ENCODE measurements at places on chromosomes 16 and 17.

DNA sequence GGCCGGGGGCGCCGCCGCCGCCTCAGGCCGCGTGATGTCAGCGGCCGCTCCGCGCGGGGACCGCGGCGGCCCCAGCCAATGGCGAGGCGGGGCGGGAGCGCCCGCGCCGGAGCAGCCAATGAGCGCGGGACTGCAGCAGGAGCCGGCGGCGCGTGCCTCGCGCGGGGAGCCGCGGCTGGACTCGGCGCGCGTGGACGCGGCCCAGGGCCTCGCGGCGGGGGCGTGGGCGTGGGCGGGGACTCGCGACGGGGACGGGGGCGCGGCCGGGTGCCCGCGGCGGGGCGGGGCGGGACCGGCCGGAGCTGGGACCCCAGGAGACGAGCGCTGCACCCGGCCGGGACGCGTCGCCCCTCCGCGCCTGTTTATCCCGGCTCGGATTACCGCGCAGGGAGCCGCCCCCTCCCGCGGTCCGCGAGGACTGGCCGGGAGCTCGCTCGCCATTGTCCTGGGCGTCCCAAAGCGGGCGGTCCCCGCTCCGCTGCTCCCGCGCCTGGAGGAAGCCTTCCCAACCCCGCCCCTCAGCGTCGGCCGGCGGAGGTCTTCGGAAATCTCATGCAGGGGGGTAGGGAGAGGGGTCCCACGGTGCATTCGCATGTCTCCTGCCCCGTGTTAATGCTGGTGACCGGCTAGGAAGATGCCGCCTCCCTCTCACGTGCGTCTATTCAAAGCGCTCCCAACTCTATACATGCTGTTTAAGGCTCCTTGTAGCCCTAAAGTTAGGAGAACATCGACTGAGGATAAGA lies at the start of gene RNF157:
Gene RNF157 (minus strand): TSS at position 33 of the 743 bp plus-strand sequence. CDS start 253 bp downstream, outside the sequence.
- peak; percentile 42 for DNase-seq

DNA sequence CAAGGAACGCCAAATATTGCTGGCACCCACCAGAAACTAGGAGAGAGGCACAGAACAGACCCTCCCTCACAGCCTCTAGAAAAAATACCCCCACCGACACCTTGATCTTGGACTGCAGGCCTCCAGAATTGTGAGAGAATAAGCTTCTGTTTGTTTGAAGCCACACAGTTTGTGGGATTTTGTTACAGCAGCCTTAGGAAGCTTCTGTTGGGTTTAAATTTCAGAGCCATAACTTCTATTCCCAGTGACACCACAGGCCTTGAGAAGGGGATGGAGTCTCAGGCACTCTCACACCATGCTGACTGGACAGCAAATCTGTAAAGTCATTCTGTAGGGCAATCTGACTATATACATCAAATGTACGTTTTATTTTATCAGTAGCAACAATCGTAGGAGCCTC lies 38.6 kb downstream of the RNF112 start:
- DNase-seq, result no peak

- no peak for DNase-seq
Measured at GRCh38 chr16:6957681-6958080, 375.0 kb upstream of the RBFOX1 start.

- DNase-seq, result no peak
Measured at GRCh38 chr17:3956327-3956957, 7.8 kb downstream of the ATP2A3 start.

- DNase-seq, result no peak
Measured at GRCh38 chr17:30267625-30268024, 24.1 kb downstream of the BLMH start.

DNA sequence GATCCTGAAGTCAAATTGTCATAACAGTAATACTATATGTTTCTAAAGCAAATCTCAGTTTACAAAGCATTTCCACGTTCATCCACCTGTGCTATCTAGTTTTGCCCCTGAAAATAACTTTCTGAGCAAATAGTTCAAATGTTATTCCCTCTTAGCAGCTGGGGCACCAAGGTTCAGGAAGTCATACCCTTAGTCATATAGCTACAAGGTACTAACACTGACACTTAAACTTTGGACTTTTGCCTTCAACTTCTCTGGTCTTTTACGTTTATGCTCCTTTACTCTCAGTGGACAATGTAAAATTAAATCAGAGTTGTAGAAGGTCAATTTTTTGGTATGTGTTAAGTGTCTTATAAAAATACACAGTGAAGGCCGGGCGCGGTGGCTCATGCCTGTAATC lies 33.0 kb downstream of the COX11 start:
- no peak for DNase-seq

- peak; percentile 7 for DNase-seq
Measured at GRCh38 chr16:24070851-24071250, 185.3 kb upstream of the CACNG3 start.

- no peak for DNase-seq
Measured at GRCh38 chr17:36212272-36212605, 1.4 kb downstream of the CCL4L2 start.

- DNase-seq, result no peak
Measured at GRCh38 chr16:31042866-31043265, 9.5 kb downstream of the STX4 start.

DNA sequence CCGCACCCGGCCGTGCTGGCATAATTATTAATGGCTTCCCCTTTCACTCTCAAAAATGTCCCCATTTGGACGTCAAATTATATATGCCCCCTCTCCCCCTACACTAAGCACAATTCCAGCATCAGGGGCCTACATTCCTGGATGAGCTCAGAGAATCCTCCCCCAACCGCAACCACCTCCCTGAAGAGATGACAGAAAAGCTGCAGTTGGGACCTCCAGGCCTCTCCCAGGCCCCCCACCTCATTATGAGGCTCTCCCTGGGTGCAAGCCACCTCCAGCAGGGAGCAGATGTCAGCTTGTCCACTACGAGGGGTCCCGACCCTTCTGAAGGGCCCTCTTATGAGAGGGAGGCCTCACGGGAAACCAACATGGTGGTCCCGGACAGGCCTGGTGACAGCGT lies 18.5 kb upstream of the NCBP3 start:
- DNase-seq, result no peak

- no peak for DNase-seq
Measured at GRCh38 chr16:87607223-87607622, 4.9 kb downstream of the JPH3 start.

DNA sequence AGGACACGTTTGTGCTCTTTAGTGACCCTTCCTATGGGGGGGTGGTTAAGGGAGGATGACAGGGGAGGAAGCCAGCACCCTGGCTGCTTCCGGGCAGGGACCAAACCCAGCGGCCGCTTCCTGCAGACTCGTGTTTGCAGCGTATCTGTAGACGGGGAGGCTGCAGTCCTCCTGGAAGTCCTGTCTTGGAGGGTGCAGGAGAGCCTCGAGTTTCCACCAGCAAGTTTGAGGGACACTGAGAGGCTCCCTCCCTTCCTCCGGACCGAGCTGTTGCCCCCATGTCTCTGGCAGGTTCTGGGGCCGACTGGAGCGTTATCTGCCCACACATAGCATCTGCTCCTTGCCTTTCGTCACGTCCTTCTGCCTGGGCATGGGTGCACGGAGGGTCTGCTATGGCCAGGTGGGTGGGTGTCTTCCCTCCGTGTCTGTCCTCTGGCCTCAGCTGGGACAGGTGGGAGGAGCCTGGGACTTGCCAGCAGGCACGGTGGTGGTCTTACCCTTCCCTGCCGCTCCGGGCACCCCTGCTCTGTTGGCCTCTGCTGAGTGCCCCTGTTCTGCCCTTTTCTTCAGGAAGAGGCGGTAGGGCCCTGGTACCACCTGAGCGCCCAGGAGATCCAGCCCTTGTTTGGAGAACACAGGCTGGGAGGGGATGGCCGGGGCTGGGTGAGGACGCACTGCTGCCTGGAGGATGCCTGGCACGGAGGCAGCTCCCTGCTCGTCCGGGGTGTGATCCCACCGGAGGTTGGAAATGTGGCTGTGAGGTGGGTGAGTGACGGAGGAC lies 8.8 kb downstream of the ENGASE start:
- DNase-seq, result no peak

DNA sequence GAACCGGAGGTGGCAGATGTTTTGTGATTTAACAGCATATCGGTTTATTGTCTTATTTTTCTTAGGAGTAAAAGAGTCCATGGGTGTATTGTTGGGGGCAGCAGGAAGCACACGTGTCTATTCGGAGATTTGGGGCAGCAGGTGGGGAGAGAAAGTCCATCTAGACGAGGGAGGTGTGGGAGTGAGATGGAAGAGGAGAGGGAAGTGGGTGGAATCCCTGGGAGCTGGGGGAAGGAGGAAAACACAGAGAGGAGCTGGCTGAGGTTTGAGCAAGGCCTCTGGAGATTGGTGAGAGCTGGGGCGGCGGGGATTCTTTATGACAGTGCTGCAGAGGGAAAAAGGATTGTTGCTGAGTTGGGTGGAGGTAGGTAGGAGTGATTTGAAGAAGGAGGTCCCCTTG lies 72.1 kb downstream of the PRKCB start:
- no peak for DNase-seq

DNA sequence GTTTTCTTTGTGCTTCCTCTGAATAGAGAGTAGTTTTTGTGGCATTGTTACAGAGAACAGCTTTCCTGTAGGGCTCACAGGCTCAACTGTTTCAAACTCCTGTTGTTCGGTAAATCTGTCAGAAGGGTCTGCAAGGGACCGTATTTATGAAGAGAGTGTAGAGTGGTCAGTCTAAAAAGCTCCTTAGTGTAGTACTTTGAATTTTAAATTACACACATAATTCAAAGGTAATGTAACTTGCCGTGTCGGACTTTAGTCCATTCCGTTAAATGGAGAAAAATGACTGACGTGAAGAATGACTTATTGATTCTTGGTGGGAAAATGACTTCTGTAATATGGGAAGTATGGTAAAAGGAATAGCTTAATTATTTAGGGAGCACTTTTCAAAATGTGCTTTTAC lies 190.9 kb downstream of the WWOX start:
- no peak for DNase-seq

DNA sequence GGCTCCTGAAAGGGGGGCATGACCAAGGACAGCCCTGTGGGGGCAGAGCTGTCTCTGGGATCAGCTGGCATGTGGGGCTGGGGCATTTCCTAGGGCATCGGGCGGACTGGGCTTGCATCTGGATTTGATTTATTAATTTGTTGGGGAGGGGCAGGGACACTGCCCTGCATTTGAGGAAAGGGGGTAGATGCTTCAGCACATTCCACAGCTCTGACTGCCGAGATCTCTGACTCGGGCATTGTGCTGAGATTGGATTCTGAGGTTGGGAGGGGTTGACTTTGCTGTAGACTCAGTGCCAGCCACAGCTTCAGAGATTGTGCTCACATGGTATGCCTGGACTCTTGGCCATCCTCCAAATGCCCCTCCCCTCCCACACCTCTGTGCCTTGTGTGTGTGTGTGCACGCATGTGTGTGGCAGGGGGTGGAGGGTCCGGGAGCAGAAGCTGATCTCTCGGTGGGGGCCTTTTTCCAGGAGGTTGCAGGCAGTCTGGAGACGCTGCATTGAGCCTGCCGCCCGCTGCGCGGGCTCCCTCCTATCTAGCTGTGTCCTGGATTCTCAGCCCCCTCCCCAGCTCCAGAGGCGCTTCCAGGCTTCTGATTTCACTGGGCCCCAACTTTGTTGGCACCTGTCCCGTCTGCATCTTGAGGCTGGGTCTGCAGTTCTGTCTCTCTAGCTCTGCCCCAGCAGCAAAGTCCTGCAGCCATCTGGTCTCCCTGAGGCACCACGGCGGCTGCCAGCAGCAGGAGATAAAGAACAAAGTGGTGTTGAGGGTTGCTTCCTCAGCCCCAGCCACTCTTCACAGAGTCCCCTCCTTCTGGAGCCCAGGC lies 14.9 kb downstream of the IGFBP4 start:
- no peak for DNase-seq

GRCh38 chr16:50099957-50100648 lies 34.3 kb downstream of the HEATR3 start:
- DNase-seq, result no peak

DNA sequence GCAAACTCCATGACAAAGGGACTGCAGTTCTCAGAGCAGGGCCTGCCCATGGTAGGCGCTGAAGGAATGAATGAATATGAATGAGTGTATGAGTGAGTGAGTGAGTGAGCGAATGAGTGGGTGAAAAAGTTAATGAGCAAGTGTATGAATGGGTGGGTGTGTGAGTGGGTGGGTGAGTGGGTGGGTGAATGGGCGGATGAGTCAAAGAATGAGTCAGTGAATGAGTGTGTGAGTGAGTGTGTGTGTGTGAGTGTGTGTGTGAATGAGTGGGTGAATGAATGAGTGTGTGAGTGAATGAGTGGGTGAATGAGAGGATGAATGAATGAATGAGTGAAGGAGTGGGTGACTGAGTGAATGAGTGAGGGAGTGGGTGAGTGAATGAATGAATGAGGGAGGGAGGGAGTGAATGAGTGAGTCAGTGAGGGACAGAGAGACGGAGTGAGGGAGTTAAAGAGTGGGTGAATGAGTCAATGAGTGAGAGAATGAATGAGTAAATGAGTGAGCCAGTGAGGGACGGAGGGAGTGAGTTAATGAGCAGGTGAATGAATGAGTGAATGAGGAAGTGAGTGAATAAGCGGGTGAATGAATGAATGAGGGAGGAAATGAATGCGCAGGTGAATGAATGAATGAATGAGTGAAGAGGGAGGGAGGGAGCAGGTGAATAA lies 11.1 kb upstream of the CHMP6 start:
- DNase-seq, result no peak

DNA sequence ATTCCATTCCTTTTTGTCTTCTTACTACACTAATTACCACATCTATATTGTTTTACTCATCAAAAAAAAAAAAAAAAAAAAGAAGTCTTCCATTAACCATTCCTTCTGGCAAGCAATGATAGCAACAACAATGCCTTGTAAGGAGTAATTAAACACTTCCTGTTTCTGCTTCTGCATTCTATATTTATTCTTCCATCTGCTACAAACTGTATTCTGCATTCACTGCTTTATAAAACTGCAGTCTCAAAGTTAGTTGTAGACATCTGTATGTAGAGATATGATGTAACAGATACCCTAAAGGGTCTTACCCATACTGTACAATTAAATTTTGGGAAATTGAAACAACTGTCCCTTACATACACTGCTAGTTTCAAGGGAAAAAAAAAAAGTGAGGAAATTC lies 28.7 kb upstream of the ABCA6 start:
- no peak for DNase-seq

GRCh38 chr17:59643159-59644140 lies 23.8 kb downstream of the CLTC start:
- no peak for DNase-seq

DNA sequence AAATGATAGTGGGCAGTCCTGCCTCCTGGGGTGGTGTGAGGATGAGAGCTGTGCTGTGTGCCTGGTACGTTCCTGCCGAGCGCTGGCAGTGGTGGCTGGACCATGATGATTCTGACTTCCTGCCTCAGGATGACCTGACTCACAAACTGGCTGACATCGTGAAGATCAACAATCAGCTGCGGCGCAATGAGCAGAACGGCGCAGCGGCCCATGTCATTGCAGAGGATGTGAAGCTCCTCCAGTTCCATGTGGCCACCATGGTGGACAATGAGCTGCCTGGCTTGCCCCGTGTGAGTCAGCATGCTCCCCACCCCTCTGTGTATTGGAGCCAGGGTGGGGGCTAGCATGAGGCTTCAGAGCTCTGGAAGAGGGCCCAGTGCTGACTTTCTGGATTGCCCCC lies 13.1 kb downstream of the POLR2A start:
- DNase-seq, result no peak

GRCh38 chr17:6172642-6173330 lies 102.6 kb downstream of the WSCD1 start:
- no peak for DNase-seq

GRCh38 chr17:80032614-80033171 lies 3.0 kb downstream of the TBC1D16 start:
- no peak for DNase-seq
